Common myeloid progenitor, CD34-positive (primary cell): ENCODE measurements at places on chromosomes 16 and 17.

DNA sequence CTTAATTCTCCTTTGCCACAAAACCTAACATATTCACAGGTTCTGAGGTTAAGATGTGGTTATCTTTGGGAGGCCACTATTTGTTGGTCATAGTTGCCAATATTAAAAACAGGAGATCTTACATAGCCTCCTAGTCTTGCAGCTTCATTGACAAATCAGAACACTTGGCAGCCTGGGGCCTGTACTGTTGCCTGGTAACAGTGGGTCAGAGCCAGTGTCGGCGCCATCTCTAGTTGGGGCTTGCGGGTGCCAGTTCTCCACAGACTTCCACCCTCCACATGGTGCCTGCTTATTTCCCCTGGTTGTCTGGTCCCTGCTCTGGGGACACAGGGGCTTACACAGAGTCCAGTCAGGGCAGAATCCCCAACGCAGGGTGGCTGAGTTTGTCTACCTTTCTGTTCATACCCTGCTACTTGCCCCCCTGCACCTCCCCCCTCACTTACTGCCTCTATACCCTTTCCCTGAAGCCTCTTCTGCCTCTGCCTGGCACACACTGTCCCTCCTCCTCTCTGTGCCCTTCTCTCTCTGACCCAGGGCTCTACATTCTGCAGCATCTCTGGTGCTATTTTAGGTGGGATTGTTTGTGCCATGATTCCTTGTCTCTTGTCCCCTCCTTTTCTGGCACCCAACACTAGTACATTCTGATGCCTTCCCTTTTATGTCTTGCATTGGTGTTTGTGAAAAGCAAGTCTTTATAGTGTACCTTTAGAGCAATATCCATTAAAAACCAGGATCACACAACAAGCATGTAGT is 13.4 kb downstream of the EPN2 start:
- DNase-seq: no peak

DNA sequence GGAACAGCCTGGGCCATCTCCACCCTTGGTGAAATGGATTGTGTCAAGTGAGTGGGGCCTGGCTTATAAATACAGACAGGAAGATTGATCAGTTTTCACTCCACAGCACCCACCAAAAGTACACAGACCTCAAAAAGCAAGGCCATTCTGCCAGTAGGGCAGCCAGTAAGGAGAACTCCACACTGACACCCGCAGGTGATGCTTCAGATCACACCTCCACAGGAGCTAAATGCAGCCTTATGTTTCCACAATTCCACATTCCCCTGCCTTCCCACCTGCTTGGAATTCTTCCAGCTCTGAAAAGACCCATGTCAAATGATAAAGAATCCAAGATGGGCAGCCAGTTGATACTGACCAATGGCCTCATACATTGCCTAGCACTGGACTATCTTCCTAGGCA is 191.1 kb downstream of the ZFHX3 start:
- peak; percentile 43 for DNase-seq

- no peak for DNase-seq
These were observed 126.4 kb downstream of the SALL1 start for GRCh38 chr16:51024703-51025102.

DNA sequence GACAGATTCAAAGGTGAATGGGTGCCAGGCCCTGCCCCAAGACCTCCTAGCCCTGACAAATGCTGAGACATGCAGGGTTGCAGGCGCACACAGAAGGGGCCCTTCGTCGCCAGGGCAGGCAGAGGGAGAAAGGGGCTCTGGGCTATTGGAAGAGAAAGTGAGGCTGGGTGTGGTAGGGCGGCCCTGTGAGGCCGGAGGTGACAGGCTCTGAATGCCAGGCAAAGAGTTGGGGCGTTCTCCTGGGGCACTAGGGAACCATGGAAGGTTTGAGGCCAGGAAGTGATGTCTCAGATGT is 26.4 kb upstream of the NXPH3 start:
- no peak for DNase-seq

DNA sequence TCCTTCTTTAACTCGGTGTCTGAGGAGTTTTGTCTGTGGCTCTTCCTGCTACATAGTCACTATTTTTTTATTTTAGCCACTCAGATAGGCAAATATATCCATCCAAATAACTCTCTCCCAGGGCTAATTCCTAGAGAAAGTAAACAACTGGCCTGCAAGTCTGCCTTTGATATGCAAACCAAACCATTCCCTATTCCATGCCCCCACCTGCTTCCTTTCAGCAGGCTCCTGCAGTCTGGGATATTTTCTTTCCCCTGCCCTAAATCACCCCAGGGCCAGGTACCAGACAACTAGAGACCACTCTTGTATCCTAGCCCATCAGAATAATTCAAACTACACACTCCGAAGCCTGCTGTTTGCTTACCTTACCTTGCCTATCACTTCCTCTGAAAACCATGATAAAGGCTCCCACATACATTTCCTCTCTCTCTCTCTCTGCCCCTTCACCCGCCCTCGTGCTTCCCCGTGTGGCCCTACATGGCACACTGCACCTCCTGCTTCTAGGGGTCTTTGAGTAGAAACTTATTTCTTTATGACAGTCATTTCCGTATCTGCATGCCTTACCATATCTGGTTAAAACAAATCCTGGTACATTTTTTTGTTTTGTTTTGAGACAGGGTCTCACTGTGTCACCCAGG is 8.3 kb downstream of the CD300H start:
- no peak for DNase-seq

GRCh38 chr17:54902611-54903010 is 2.0 kb downstream of the TOM1L1 start:
- DNase-seq: no peak

DNA sequence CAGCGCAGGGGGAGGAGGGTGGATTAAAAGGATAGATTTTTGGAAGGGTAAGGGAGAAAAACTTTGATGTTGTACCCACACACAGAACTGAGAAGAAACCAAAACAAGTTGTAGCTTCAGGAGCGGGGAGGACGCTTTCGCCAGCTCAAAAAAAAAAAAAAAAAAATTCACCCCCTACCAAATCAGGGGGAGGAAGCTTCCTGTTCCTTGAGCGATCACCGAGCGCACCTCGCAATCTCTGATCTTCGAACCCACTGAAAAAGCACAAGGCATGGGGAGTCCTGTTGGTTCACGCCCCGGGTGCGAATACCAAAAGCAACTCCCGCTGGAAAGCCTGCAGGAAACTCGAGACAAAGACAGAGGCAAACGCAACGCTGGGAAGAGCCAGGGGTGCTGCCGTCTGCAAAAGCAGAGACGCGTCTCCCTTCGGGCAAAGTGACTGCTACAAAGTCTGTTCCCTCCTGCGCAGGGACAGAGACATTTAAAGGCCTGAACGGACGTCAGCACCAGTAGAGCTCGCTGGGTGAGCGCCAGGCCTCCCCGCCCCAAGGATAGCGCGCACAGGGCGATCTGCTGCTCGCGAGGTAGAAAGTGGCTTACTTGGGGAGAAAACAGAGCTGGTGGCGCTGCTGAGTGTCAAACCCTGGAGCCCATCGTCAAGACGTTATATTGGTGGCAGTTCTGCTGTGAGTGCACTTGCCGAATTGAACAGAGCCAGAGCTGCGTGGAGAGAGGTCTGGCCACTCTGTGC is 190.4 kb downstream of the USP22 start:
- DNase-seq: peak; percentile 43

GRCh38 chr17:73284354-73284753 is 22.7 kb upstream of the CPSF4L start:
- DNase-seq: no peak

GRCh38 chr17:80171681-80172080 is 1.9 kb downstream of the CARD14 start:
- no peak for DNase-seq

DNA sequence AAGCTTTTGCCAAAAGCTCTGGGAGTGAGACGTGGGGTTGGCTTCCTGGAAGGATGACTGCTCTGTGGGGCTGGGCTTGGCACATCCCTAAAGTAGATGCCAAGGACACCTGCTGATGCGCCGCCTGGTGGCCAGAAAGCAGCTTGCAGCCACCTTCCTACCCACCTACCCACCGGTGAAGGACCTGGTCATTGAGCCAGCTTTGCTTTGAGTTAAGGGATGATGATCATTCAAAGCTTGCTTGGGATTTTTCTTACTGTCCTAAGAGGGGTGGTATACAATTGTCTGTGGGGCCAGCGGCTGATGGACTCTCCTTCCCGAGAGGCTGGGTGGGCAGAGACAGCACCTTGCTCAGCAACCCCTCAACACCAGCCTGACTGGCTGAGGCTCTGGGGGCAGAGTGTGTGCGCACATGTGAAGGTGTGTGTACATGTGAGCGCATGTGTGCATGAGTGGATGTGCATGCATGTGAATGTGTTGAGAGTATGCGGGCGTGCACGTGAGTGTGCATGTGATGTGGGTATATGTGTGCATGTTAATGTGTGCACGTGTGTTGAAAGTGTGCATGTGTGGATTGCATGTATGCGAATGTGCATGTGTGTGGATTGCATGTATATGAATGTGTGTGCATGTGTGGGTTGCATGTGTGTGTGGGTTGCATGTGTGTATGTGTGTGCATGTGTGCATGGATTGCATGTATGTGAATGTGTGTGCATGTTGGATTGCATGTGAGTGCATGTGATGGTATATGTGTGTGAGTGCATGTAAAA is 18.6 kb downstream of the C1QTNF1 start:
- DNase-seq: peak; percentile 48

DNA sequence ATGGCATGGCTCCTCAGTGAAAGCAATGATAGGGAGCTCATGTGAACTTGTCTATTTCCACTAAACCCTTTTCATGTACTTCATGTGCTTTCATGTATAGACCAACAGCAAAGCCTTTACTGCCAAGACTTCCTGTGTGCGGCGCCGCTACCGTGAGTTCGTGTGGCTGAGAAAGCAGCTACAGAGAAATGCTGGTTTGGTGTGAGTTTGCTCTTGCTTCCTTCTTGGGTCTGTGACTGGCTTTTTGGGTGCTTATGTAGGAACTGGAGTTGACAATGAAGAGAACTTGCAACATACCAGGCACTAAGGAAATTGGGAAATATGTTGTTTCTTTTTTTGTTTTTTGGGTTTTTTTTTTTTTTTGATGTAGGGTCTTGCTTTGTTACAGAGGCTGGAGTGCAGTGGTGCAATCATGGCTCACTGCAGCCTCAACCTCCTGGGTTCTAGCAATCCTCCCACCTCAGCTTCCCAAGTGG is 5.7 kb downstream of the SNX11 start:
- DNase-seq: peak; percentile 33

DNA sequence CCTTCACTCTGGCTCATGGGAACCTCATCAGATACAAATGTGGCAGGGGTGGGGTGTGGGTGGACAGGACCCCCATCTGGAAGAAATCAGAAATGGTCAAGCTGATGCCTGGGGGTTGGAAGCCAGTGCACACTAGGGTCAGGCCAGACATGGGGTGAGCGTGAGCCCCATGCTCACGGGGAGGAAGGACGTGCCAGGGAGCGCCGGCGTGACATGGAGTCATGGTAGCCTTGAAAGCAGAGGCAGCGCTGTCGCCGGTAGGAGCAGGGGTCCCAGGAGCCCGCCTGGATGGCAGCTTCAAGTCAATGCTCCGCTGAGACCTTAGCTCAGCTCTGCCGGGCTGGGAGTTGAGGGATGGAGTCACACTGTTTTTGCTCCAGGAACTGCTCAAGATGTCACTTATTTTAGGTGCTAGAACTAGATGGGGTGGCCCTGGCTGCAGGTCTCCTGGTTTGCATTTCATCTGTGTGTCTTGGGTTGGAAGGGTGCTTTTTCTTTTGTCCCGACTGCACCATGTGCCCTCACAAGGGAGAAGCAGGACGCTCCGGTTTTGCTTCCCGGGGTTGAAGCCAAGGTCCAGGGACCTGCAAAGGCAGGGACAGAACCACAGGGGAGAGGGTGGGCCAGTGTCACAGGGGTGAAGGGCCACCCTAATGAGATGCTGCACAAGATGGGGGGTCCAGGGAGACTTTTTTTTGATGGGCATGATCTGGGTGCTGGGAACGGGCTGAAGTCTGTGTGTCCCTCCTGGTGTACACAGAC is 51.4 kb downstream of the USP22 start:
- no peak for DNase-seq

DNA sequence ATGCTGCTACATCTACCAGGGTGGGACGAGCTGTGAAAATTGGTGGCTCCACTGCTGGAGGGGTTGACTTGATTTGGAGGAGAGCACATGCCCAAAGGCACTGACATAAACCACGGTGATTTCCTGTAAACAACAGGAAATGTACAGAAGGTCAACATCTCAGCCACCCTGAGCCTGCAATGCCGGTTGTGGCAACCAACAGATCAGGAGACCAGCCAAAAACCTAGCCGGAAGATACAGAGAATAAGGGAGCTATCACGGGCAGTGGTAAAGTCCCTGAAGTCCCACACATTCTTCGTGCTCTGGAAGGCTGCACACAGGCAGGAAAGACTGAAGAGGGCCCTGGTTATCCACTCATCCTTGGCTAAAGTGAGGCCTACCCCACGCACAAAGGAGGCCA is 56.2 kb downstream of the ADCY9 start:
- DNase-seq: no peak

DNA sequence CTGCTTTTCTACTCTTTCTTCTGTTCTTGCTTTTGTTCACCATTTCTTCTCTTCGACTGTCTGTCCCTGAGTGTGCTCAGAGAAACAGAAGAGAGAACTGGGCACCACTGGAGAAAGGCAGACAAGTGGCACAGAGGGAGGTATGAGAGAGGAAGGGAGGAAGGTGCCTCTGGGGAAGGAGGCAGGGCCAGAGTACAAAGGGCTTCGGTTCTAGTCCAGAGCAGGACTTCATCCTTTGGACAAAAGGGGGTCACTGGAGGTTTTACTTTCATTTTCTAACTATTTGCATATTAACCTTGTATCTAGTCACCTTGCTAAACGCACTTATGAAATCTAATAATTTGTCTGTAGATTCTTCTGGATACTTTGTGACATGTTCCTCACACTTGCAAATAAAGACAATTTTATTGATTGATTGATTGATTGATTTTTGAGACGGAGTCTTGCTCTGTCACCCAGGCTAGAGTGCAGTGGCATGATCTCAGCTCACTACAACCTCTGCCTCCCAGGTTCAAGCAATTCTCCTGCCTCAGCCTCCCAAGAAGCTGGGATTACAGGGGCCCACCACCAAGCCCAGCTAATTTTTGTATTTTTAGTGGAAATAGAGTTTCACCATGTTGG is 13.5 kb downstream of the ITGB4 start:
- no peak for DNase-seq

DNA sequence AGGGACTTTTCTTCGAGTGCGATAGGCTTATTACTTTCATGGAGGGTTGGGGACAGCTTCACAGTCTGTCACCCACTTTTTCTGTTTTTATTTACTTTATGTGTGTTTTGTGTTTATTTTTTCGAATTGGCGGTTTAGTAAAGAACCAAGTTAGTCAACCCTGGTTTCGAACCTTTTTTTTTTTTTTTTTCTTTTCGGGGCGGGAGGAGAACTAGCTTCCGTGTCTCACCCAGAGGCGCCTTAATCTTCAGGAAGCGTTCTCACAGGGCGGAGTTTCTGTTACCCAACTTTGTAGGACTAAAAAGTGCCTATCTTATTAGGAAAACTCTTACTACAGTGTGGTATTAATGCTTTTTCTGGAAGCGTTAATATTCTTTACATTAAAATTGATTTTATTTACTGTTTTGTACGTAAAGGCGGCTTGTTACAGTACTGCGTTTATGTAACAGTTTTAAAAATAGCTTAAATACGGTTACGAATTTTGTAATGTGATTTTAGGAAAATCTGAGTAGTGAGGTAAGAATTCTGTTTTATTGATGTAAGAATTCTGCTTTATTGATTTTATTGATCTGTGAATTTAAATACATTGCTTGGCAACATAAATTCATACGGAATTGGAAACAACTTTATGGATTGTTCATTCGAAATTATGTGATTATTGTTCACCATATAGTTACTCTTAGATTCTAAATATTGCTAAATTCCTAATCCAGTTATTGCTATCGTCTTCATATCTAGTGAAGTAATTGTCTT is 885 bp downstream of the ZNF207 start:
- DNase-seq: peak; percentile 80

- DNase-seq: peak; percentile 80
These were observed 11.8 kb downstream of the SLC9A5 start for GRCh38 chr16:67260426-67261063.
